Stimulated activated CD8-positive, alpha-beta memory T cell treated with anti-CD3 and anti-CD28 coated beads, Interleukin-7, amount 100 ng/mL, for 1 hour (primary cell): ENCODE measurements at places on chromosomes 6 and 20.

GRCh38 chr20:33400812-33401183 is 521 bp downstream of the CDK5RAP1 start:
- DNase-seq, result no peak

GRCh38 chr20:54123587-54124180 is 50.1 kb downstream of the CYP24A1 start:
- no peak for DNase-seq

DNA sequence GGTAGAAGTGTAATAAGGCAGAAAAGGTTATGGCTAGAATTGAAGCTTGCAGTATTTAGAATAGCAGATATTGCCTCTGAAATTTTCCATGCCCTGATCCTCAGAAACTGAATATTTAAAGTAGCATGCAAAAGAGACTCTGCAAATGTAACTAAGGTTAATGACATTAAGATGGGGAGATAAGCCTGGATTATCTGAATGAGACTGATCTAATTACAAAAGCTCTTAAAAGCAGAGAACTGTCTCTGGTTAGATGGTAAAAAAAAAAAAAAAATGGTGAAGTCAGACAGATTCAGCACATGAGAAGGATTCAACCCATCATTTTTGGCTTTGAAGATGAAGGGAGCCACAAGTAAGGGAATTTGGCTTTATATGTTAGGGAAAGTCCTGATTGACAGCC is 503.7 kb upstream of the IRAK1BP1 start:
- no peak for DNase-seq

- no peak for DNase-seq
Observed at GRCh38 chr6:39887692-39888450, 46.4 kb downstream of the MOCS1 start.

DNA sequence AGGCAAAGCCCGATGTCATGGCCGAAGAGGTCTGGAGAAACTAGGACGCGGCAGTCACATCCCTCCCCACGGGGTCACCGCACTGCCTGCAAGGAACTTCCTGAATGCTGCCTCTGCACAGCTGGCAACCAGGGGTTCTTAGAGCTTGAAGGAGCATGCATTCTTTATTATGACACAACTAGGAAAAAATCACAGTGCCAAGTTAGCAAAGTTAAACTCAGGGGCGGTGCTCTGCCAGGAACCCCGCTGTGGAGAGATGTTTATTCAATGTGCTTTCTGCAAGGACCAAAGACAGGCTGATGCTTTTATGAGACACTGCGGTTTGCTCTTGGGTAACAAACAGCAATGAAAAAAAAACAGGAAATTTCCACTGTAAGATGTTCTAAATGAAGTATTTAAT is 287.3 kb upstream of the FOXQ1 start:
- DNase-seq, result no peak

DNA sequence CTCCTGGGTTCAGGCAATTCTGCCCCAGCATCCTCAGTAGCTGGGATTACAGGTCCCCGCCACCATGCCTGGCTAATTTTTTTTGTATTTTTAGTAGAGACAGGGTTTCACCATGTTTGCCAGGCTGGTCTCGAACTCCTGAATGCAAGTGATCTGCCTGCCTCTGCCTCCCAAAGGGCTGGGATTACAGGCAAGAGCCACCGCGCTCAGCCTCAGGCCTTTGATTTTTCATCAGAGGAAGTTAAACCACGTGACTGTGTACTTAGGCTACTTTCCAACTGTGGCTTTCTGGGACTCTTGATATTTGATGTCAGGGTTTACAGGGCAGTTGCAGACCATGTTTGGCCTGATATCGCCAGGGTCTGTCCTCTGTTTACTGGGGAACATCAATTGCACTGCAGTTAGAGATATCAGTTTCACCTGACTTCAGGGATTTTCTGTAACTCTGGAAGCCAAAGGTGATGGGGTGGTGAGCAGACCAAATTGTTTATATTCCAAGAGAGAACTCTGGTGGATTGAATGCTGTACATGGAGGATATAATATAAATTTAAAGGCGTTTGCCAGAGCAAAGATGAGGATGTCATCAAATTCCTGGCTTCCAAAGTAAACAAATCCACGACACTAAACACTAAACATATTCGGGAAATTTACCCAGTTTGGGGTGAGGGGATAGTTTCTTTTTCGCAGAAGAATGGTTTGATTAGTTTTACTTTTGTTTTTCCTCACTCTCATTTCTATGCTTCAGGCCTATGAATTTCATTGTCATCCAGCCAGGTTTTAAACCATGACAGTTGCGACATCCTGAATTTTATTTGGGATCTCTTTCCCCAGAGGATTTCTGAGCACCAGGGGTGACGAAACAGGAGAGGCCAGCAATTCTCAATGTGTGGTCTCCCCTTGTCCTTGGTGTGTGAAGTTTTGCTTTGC is 4.2 kb downstream of the PSMF1 start:
- DNase-seq, result no peak

DNA sequence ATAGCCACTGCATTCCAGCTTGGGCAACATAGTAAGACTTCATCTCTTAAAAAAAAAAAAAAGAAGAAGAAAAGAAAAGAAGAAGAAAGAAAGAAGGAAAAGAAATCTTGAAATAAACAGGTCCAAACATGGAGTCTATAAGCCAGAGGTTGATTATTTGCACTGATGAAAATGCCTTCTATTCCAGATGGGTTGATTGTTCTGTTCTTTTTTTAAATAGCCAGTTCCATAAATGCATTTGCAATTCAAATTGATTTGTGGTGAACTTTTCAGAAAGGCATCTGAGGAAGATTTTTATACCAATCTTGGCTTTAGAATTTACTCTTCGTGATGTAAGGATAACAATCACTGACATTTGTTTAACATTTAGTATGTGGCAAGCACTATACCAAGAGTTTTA is 243.8 kb upstream of the PLN start:
- no peak for DNase-seq
